SJCRH30 (cell line): ENCODE measurements at places on chromosomes 4 and X. TPM values are rescaled to one million over a fixed set of nuclear protein-coding genes. Genes with fewer than 3 reads are reported as not detected.

FRMD7 gene
- total RNA-seq: not detected in 2 replicates

P2RY8 gene
- 0.05 and 0.08 TPM in 2 replicates for total RNA-seq

- H3K4me3 ChIP-seq: no peak overlapping the region
- peaks cover 5% of the 10 kb centered on the region; the same call in 1 of the 2 replicates for H3K4me1 ChIP-seq
- H3K36me3 ChIP-seq: no peaks in the 10 kb centered on the region
- H3K27ac ChIP-seq: no peak overlapping the region
- H3K27me3 ChIP-seq: no peaks in the 10 kb centered on the region
Measured at GRCh38 chrX:132401935-132402334, 86.9 kb downstream of the MBNL3 start.

DNA sequence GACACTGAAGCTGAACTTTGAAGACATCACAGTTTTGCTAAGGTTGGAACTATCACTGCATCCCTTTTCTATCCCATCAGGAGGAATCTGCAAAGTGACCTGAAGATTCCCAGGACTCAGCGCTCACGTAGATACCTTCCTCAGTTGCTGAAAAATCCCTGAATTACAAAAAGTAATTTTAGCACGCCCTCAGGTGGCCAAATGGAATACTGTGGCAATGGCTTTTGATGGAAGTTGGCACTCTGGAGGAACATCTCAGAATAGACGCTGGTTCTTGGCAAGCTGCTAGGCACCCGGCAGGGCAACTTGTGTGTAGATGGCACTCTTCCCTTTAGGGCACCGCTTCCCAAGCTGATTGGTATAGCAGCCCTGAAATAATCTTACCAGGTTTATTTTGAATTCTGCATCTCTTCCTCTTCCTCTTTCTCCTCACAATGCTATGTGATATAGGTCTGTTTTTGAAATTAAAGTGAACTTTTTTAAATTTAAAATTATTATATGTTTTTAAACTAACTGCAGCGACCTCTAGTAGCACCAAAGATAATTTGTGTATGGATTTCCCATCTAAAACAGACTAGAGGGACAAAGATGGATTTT is 16.3 kb upstream of the ESX1 start:
- DNase-seq: peak; percentile 4
- H3K4me3 ChIP-seq: no peak overlapping the region
- H3K36me3 ChIP-seq: no peaks in the 10 kb centered on the region
- H3K27me3 ChIP-seq: no peaks in the 10 kb centered on the region
- no peak overlapping the region for H3K27ac ChIP-seq
- H3K4me1 ChIP-seq: no peaks in the 10 kb centered on the region

GRCh38 chr4:116736756-116737155 is 348.6 kb downstream of the TRAM1L1 start:
- no peaks in the 10 kb centered on the region for H3K27me3 ChIP-seq
- no peaks in the 10 kb centered on the region for H3K36me3 ChIP-seq
- H3K4me1 ChIP-seq: no peaks in the 10 kb centered on the region
- no peak for DNase-seq
- no peak overlapping the region for H3K27ac ChIP-seq

DNA sequence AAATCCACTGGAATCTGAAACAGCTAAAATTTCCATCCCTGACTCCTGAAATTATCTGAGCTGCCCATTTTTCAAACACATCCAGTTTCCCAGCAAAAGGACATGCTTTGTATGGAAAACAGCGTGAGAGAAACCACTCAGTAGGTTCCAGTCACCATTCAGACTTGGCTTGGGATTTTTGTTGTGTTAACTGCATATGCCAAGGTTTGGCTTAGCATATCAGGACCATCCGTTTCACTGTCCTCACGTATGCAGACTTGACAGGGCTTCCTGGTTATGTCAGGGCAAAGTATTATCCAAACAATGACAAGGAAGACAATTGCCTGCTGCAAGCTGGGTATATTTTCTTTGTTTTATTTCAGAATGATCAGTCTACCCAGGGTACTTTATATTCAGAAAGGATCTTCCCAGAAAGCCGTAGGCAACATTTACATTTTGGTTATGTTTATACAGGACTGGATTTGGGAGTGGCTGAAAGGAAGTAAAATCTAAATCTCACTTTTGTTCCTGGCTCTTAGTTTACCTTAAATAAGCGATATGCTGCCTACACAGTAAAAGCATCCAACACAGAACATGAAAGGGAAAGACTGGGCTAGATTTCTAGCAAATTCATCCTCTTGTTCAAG is 41.3 kb upstream of the CCKAR start:
- DNase-seq: no peak
- no peaks in the 10 kb centered on the region for H3K27me3 ChIP-seq
- H3K4me3 ChIP-seq: no peak overlapping the region
- H3K27ac ChIP-seq: no peak overlapping the region
- no peaks in the 10 kb centered on the region for H3K4me1 ChIP-seq
